ENCODE measurements at places on chromosomes 11 and 22.

DNA sequence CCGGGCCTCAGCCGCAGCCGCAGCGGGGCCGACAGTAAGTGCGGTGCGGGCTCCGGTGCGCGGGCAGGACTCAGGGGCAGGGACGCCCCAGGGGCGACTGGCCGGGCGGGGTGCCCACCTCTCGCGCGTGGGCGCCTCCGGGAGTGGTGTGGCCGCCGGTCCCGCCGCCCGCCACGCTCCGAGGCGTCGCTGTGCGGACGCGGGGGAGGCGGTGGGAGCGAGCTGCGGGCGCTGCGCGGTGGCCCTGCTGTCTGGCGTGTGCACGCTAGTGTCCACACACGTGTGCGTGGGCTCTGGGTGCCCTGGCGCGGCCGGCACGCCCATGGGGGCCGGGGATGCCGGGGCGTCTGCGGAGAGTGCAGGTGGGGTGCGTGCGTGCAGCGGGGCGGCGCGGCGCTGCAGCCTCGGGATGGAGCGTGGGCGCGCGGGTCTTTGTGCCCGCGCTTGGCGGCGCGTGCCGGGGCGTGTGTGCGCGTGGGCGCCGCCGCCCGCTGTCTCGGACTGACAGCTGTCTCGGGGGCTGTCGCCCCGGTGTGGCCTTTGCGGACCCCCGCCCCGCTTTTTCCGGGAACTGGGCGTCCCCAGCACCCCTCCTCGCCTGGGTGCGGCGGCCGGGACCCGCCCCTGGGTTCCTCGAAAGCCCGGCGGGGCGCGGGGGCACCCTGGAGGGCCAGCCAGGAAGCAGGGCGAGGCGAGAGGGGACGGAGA, 804 bp downstream of the KCNK4 start:
- no peak for DNase-seq

- no peak for DNase-seq
These were observed 414.0 kb upstream of the LUZP2 start for GRCh38 chr11:24082860-24083259.

GRCh38 chr22:40400159-40400558, 29.8 kb downstream of the SGSM3 start:
- DNase-seq = peak; percentile 82

DNA sequence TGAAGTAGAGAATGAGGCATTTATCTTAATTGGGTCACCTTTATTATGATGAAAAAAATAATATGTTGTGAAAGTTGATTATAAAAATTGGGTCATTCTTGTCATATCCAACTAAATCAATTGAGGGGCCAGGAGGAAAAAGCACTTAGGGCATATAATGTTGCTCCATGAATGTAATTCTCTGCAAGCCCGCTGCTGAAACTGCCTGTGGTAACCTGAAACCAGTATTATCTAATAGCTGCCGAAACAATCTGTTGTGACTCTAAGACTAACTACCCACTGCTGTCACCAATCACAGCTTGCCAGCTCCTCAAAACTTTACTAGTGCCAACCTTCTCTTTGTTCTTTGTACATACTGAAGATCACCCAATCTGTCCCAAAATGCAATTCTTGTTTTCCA, 115.8 kb downstream of the ATG16L2 start:
- no peak for DNase-seq

DNA sequence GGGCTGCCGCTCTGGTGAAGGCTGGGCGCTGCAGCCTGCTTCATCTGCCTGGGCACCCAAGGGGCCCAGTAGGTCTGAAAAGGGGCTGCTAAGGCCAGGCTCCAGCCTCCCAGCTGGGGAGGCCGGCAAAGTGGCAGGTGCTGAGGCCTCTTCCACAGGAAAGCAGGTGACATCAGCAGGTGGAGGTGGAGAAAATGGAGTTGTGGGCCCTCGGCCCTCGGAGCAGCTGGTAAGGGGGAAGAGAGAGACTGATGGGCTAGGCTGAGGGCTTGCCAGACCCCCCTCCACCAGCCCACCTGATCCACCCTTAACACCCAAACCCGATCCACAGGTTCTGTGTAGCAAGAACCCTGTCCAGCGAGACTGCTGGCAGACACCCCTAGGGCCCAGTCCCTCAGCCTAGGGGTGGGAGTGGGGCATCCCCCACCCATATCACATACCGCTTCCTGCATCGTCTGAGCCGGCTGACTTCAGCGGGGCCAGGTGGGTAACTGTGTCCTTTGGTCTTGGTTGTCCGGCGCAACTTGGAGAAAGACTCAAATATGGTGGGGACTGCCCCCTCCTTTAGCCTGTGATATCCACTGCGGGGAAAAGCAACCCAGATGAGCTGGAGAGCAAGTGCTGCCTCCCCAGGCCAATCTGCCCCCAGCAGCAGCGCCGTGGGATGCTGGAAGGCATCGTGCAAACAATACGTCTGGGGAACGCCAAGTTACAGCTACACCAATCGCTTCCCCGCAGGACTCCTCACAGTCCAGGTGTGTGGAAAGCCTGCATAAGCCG, 1.5 kb downstream of the THAP7 start:
- DNase-seq = no peak

- DNase-seq = peak; percentile 66
These were observed 14.5 kb upstream of the MB start for GRCh38 chr22:35631597-35631996.

DNA sequence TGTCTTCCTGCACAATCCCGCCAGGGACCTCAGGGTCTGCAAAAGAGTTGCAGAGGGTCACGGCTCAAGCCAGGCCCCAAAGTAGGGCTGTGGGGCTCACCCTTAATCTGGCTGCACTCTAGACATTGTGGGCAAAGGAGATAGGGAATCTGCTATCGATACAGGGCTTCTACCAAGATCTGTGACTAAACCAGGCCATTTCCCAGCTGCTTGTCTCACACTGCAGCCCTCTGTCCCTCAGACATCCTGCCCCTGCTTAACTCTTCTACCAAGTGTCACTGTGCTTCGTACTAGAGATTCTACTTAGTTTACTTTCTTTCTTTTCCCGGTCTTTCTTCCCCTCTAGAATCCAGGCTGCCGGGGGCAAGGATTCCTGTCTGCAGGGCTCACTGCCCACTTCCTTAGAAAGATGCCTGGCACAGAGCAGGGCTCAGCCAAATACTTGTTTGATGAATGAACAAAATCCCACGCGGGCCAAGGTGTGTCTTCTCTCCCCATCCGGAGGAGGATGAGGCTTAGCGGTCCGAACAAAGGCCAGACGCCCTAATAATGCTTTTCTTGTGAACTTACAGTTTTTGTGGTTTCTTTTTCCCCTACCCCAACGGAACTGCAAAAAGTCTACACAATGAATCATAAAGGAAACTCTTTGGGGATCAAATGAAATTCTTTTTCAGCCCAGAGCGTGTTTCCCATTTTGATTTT, 61.3 kb upstream of the ANO1 start:
- no peak for DNase-seq
